ENCODE measurements at places on chromosomes 4 and X. TPM values are rescaled to one million over a fixed set of nuclear protein-coding genes. Genes with fewer than 3 reads are reported as not detected.

The RADX gene
- 2.2 TPM for total RNA-seq

The SPANXC gene
- total RNA-seq: not detected

The DDX53 gene
- not detected for total RNA-seq

The ARMCX1 gene
- total RNA-seq: not detected

The NUDT9 gene
- 27.9 TPM for total RNA-seq

The SSX2 gene
- total RNA-seq: not detected

The TEX11 gene
- total RNA-seq: not detected

The REPS2 gene
- total RNA-seq: 0.86 TPM

The CHRDL1 gene
- not detected for total RNA-seq

The AWAT2 gene
- not detected for total RNA-seq

The NRK gene
- total RNA-seq: 0.16 TPM

The BANK1 gene
- 5.8 TPM for total RNA-seq

The GABRG1 gene
- total RNA-seq: not detected

The CENPU gene
- total RNA-seq: 42.8 TPM

The CFAP99 gene
- not detected for total RNA-seq

The CENPVL2 gene
- total RNA-seq: not detected

Data from Caco-2 (cell line).